ENCODE measurements at places on chromosomes 11 and 22.

DNA sequence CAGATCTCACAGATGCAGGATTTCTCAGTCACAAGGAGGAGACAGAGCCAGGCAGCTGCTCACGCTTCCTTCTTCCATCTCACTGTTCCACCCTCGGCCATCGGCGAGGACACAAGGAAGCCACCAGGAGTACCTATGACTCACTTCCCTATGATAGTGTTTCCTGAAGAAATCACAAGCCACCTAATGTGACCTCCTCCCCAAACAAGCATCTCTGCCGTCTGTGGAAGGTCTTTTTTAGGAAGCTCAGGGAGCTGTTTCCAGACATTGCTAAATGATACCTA lies 672.7 kb downstream of the TBC1D22A start:
- no peak for DNase-seq

DNA sequence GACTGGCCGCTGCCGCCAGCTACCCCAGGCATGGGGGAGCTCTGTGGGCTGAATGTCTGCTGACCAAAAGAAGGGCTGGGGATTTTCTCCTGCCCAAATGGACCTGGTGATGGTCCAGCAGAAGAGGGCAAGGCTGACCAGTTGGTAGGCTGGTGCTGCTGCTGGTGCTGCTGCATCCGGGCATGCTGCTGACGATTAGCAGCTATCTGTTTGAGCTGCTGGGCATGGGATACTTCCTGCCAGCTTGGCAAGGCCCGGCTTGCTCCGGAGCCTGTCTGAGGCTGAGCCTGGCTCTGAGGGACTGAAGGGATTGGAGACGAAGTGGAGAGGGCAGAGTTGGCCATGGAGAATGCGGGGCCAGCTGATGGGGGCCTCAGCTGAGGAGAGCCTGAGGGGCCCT lies 168.6 kb upstream of the MTMR2 start:
- no peak for DNase-seq

- DNase-seq: no peak
Measured at GRCh38 chr22:38233427-38233826, 31.6 kb downstream of the MAFF start.

- DNase-seq: no peak
Measured at GRCh38 chr11:122108192-122108799, 7.7 kb downstream of the BLID start.

DNA sequence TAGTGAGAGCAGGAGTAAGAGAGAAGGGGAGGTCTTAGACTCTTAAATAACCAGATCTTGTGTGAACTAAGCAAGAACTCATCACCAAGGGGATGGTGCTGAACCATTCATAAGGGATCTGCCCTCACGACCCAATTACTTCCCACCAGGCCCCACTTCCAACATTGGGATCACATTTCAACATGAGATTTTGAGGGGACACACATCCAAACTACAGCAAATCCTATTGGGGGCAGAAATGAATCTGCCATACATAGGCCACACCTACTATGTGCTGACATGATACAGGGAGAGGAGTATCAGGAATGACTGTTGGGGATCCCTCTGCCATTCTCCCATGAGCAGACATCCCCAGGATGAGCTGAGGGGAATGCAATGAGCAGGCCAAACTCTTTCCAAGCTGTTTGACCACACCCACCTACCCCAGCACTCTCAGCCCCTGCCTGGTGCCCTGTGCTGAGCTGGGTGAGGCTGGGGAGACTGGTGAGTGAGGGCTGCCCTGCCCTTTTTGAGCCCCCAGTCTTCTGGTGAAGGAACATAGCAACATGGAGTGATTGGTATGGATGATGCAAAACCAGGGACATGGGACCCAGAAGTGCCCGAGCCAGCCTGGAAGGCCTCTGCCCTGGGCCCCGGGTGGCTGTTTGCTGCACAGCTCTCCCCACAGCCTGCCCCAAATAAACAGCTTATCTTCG lies 1.2 kb upstream of the GTSE1 start:
- no peak for DNase-seq

- no peak for DNase-seq
Measured at GRCh38 chr22:31367426-31367825, 21.3 kb upstream of the PATZ1 start.
